ENCODE measurements at places on chromosomes 11 and 22. TPM values are rescaled to one million over a fixed set of nuclear protein-coding genes. Genes with fewer than 3 reads are reported as not detected.

DNA sequence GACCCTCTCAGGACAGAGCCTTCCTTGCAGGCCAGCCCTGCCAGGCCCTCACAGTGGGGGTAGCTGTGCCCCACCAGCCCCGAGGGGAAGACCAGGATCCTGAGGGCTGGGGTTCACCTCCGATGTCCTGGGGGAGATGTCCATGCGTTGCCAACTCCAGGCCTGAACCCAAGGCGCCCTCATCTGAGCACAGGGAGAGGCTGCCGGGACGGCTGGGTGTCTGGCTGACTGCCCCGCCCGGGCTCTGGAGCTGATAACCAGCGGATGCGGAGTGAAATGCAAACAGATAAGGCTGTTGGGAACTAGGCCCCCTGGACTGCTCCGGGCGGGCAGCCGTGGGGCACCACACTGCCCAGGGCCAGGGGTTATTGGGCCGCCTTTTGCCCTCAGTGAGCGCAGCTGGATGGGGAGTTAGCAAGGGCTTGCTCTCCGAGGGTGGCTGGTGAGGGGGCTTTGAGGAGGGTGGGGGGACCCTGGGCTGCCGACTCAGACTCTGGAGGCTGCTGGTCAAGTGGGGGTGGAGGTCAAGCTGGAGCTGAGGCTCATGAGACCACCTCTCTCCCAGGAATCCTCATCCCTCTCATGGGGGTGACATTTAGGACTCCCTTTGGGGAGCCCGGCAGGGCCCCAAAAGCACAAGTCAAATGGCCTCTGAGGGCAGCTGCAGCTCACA, 5.6 kb upstream of the MUC6 start:
- no peak overlapping the region for H3K27ac ChIP-seq
- no peaks in the 10 kb centered on the region for H3K36me3 ChIP-seq
- no peak overlapping the region for H3K4me3 ChIP-seq

GRCh38 chr22:17980638-17981051, 43.7 kb downstream of the MICAL3 start:
- no peak for DNase-seq
- no peaks in the 10 kb centered on the region for H3K27me3 ChIP-seq
- H3K4me1 ChIP-seq = no peaks in the 10 kb centered on the region
- peak overlapping the region; percentile 51 for H3K27ac ChIP-seq
- H3K4me3 ChIP-seq = peak overlapping the region; percentile 17

Gene E2F8
- total RNA-seq = 2.2 TPM

GRCh38 chr11:6625832-6626420, 6.7 kb upstream of the TPP1 start:
- H3K4me1 ChIP-seq = no peaks in the 10 kb centered on the region
- no peak overlapping the region for H3K27ac ChIP-seq

Gene TEX54
- total RNA-seq = not detected

DNA sequence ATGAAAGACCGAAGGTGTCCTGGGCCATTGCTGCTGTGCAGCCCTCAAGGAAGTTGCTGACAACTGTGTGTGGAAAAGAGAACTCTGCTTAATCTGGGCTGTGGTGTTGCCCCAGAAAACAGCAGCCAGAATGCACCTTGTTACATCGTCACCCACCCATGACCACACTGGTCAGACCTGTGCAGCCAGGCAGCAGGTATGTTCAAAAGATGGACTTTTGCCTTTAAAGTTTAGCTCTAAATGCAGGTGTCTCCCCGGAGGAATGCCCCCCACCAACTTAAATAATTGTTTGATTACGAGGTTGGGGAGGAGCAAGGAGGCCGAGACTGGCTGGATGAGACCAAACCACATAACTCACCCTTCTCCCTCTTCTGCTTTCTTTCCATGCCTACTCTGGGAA, 15.3 kb upstream of the POLA2 start:
- H3K27me3 ChIP-seq = no peaks in the 10 kb centered on the region
- H3K4me3 ChIP-seq = no peak overlapping the region
- no peak overlapping the region for H3K27ac ChIP-seq
- DNase-seq = no peak
- no peaks in the 10 kb centered on the region for H3K36me3 ChIP-seq
- no peaks in the 10 kb centered on the region for H3K4me1 ChIP-seq

GRCh38 chr22:45599836-45600577, 71.6 kb upstream of the ATXN10 start:
- peaks cover 5% of the 10 kb centered on the region for H3K36me3 ChIP-seq
- no peaks in the 10 kb centered on the region for H3K27me3 ChIP-seq
- DNase-seq = no peak
- H3K4me3 ChIP-seq = no peak overlapping the region
- H3K4me1 ChIP-seq = no peaks in the 10 kb centered on the region

- H3K27me3 ChIP-seq = no peaks in the 10 kb centered on the region
- no peak overlapping the region for H3K4me3 ChIP-seq
- H3K4me1 ChIP-seq = no peaks in the 10 kb centered on the region
- no peak overlapping the region for H3K27ac ChIP-seq
- no peak for DNase-seq
- H3K36me3 ChIP-seq = no peaks in the 10 kb centered on the region
Observed at GRCh38 chr22:38098410-38099249, 11.9 kb downstream of the BAIAP2L2 start.

DNA sequence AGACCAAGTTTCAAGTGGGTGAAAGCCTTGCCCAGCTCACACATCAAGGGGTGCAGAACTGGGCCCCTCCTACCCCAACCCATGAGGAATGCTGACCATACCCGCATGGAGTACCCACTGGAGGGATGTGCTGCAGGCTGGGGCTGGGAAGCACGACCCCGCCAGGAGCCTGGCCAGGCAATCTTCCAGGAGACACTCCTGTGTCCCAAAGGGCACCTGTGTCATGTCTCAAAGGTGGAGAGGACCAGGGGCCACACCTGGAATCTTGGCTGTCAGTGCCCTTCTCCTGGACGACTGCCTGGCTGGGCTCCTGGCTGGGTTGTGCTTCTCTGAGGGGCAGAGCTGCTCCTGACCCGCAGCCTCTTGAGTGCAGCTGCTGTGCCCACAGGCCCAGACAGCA, 6.7 kb downstream of the ARAP1 start:
- no peaks in the 10 kb centered on the region for H3K36me3 ChIP-seq
- peaks cover 39% of the 10 kb centered on the region for H3K4me1 ChIP-seq
- no peak overlapping the region for H3K27ac ChIP-seq

Gene OR52A1
- total RNA-seq = not detected

- no peak overlapping the region for H3K27ac ChIP-seq
- no peak overlapping the region for H3K4me3 ChIP-seq
- H3K36me3 ChIP-seq = no peaks in the 10 kb centered on the region
- no peak for DNase-seq
- H3K27me3 ChIP-seq = no peaks in the 10 kb centered on the region
- H3K4me1 ChIP-seq = peaks cover 4% of the 10 kb centered on the region
Observed at GRCh38 chr11:15941206-15941770, 415.1 kb downstream of the SOX6 start.

DNA sequence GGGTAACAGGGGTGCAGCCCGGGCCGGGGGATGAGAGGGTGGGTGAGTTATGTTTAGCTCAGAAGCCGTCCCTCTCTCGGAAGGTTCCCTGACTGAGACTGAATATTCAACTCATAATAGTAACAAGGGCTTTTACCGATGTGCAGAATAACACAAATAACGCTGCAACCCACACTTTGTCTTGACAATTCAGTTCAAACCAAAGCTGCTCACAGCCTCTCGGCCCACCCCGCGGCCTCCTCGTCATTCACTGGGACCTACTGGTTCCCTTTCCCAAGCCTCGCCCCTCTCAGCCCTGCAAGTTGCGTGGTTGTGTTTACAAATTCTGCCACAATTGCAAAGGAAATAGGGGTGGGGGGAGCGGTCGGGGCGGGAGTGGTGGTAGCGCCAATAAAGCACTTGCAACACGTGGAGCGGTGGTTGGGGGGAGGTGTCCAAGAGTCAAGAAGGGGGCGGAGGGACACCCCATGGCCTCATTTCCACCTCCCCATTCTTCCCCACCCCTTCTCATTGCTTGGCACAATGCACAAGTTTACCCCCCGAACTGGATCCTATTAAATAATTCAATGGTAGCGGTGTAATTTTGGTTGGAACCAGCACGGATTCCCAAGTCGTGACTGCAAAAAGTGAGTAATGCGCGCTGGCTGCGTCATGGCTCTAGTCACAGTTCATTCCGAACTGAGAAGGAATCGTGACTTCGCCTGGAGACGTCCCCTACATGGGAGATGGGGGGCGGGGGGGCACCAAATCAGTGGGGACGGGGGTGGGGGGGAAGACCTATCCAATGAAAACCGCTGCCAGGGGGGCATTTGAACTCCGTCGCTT, 102.0 kb upstream of the HSD17B12 start:
- H3K4me3 ChIP-seq = peak overlapping the region; percentile 36
- H3K36me3 ChIP-seq = no peaks in the 10 kb centered on the region
- peaks cover 35% of the 10 kb centered on the region for H3K27me3 ChIP-seq
- H3K27ac ChIP-seq = no peak overlapping the region
- H3K4me1 ChIP-seq = peaks cover 82% of the 10 kb centered on the region

Gene FANCF
- 3.6 TPM for total RNA-seq

GRCh38 chr11:72833083-72833733, 19.0 kb downstream of the ATG16L2 start:
- H3K27ac ChIP-seq = peak overlapping the region; percentile 95
- no peak overlapping the region for H3K4me3 ChIP-seq
- H3K4me1 ChIP-seq = no peaks in the 10 kb centered on the region
- H3K27me3 ChIP-seq = no peaks in the 10 kb centered on the region

Gene OR52N4
- not detected for total RNA-seq

- H3K36me3 ChIP-seq = no peaks in the 10 kb centered on the region
- no peaks in the 10 kb centered on the region for H3K27me3 ChIP-seq
- DNase-seq = no peak
- no peaks in the 10 kb centered on the region for H3K4me1 ChIP-seq
- H3K4me3 ChIP-seq = no peak overlapping the region
Observed at GRCh38 chr22:36037102-36037758, 8.6 kb upstream of the RBFOX2 start.

Gene IFTAP
- 47.9 TPM for total RNA-seq

GRCh38 chr11:16946477-16947282, 67.5 kb downstream of the PLEKHA7 start:
- H3K27me3 ChIP-seq = no peaks in the 10 kb centered on the region
- peak; percentile 43 for DNase-seq
- H3K36me3 ChIP-seq = no peaks in the 10 kb centered on the region
- H3K4me3 ChIP-seq = no peak overlapping the region
- H3K4me1 ChIP-seq = no peaks in the 10 kb centered on the region
- H3K27ac ChIP-seq = no peak overlapping the region

DNA sequence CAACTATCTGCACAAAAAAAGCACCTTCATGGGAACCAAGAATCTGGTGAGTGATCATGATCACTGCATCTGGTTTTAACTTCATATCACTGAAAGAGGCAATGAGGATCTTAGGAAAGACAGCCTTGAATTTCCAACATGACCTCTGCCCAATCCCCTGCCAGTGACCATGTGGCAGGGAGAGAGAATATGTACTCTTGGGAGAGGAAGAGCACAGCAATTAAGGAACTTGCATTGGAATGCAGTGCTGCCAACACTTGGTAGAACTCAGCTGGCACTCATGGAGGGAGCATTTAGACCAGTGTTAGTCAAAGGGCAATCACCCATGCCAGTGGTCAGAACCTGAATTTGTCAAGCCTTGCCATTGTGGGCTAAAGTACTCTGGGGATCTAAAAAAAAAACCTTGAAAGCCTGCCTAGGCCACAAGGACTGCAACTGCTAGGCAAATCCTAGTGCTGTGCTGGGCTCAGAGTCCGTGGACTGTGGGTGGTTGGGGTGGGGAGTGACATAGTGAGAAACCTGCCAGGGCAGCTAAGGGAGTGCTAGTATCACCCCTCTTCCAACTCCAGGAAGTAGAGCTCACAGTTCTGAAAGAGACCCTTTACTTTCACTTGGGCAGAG, 23.1 kb downstream of the JRKL start:
- no peaks in the 10 kb centered on the region for H3K4me1 ChIP-seq
- DNase-seq = no peak
- H3K36me3 ChIP-seq = no peaks in the 10 kb centered on the region
- no peak overlapping the region for H3K27ac ChIP-seq
- H3K27me3 ChIP-seq = no peaks in the 10 kb centered on the region

Gene FAM111A
- total RNA-seq = 4.5 TPM

DNA sequence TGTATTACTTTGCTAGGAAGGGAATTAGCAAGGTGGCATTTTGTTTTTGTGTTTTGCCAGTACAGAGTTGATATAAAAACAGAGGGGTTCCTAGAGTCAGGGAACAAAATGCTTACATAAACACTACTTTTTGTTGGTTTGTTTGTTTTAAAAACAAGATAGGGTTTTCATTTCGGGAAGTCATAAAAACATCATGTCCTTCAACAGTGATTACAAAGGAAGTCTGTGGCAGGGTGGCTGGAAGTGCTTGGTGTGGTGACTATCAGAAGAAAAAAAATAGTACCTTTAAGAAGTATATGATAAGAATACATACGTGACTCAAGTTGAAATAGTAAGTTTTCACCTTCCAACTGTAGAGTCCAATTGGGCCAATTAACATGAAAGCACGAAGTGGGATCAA, 1.2 kb upstream of the IL18 start:
- H3K27ac ChIP-seq = no peak overlapping the region
- H3K27me3 ChIP-seq = no peaks in the 10 kb centered on the region
- no peaks in the 10 kb centered on the region for H3K36me3 ChIP-seq
- no peaks in the 10 kb centered on the region for H3K4me1 ChIP-seq
- no peak overlapping the region for H3K4me3 ChIP-seq

DNA sequence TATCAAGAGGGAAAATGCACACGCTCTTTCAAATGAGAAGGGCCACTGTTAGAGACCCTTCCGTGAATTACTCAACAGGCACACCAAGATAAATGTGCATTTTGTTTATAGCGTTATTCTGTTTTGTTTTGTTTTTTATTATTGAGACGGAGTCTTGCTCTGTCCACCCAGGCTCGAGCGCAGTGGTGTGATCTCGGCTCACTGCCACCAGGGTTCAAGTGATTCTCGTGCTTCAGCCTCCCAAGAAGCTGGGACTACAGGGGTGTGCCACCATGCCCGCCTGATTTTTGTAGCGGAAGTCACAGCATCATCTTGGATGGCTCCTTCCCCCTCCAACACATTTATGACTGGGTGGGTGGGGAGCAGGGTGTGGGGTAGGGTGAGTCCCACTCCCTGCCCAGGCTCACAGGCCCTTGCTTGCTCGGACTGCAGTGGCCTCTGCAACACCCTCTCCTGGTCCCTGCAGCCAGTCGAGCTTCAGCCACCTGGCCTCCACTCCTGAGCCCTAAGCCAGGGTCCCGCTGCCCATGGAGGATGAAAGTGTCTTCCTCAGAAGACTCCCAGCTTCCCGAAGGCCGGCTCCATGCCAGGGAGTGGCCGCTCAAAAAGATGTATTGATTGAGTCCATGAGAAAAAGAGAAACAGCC, 68.0 kb downstream of the RTL6 start:
- no peak overlapping the region for H3K27ac ChIP-seq
- no peak overlapping the region for H3K4me3 ChIP-seq
- H3K27me3 ChIP-seq = no peaks in the 10 kb centered on the region
- no peak for DNase-seq
- peaks cover 4% of the 10 kb centered on the region for H3K4me1 ChIP-seq

Gene TNNT3
- total RNA-seq = 12.8 TPM

Gene TEX12
- total RNA-seq = not detected

Gene AKIP1
- total RNA-seq = 31.8 TPM

GRCh38 chr11:1078191-1078601, 3.5 kb downstream of the MUC2 start:
- H3K27ac ChIP-seq = no peak overlapping the region
- DNase-seq = no peak

- no peak overlapping the region for H3K27ac ChIP-seq
- H3K4me3 ChIP-seq = no peak overlapping the region
- no peaks in the 10 kb centered on the region for H3K27me3 ChIP-seq
- H3K4me1 ChIP-seq = no peaks in the 10 kb centered on the region
- no peak for DNase-seq
- peaks cover 50% of the 10 kb centered on the region for H3K36me3 ChIP-seq
Observed at GRCh38 chr11:961921-962320, 36.3 kb downstream of the AP2A2 start.

All from right atrium auricular region (tissue), 2 donors.